ENCODE measurements at places on chromosomes 5 and 9.

- no peak for DNase-seq
Measured at GRCh38 chr9:84339503-84339902, 1.1 kb downstream of the SLC28A3 start.

DNA sequence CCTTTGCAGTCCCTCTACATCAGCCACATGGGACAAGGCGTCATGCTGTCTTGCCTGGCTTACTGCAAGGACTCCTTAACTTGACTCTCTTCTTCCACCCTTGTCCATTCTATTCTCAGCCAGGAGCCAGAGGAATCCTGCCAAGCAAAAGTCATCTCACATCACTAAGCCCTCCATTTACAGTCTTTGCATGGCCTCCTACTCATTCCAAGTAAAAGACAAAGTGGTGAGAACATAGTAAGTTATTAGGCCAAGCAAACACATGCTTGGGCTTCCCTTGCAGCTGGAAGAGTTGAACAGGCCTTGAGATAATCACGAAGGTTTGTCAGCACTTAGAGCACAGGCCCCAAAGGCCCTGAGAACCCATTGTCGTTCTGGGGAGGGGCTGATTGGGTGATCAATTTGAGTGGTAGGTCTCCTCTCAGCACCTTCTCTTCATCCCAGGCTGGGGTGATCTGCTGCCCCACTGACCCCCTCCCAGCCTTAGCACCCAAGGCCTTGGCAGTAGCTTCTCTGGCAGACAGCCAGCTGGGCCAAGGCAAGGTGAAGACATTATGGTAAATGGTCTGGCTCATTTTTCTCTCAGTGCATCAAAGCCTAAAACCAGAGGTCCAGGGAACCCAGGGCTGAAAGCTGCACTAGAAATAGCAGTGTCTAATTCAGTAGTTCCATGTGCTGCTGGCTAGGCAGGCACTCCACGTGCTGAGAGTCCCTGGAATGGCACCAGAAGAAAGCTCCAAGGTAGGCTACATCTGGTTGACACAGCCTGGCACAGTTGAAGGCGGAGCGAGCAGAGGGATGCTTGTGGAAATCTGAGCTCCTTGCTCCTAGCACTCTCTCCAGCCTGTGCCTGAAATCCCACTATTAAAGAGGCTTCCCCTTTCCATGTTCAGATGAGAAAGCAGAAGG, 121.4 kb downstream of the ASTN2 start:
- no peak for DNase-seq

DNA sequence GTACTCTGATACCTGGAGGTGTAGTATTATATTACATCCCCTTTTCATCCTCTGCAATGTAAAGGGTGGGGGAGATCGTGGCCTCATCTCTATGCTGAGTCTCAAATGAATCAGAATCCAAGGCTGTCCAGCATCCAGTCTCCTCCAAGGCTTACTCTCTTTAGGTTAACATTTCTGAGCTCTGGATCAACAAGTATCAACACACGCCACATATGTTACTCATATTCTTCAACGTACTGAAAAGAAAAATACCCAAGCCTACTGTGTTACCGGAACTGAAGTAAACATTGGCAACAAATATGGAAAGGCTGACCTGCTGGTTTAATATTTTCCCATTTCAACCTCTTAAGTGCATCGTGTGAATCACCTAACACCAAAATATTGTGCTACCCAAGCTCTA, 241.8 kb downstream of the GAS1 start:
- DNase-seq = no peak

- no peak for DNase-seq
Measured at GRCh38 chr5:163821142-163821541, 315.7 kb downstream of the MAT2B start.

DNA sequence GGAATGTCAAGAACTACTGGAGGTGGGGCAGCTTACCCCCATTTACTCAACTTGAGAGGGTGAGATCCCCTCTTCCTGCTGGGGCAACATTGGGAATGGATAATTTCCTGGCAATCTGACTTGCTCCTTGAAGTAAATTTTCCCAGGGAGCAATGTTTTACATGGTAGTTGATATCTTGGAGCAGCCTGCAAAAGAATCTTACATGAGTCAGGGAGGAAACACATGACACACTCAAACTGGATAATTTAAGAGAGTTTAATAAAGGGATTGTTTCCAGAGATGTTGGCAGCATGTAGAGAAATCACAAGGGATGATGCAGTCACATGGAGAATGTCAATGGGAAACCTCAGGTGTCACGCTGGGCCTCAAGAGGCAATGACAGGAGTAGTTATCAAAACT, 212.5 kb downstream of the GAS1 start:
- no peak for DNase-seq

DNA sequence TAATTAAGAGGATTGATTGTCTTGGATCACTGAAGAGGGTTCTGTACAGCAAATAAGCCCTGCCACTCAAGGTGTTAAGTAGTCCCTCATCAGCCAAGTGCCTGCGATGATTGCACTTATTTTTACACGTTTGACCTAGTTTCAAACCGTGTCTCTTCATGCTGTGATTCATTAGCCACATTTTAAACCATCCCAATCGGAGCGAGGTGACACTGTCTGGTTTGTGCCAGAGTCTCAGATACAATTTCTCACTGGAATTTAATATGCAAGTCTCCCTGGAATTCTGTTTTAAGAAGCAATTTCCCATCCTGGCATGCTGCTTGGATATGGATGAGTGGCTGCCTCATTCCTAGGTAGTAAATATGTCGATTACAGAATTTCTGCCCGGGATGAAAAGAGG, 1.6 kb downstream of the INSYN2B start:
- DNase-seq = no peak

DNA sequence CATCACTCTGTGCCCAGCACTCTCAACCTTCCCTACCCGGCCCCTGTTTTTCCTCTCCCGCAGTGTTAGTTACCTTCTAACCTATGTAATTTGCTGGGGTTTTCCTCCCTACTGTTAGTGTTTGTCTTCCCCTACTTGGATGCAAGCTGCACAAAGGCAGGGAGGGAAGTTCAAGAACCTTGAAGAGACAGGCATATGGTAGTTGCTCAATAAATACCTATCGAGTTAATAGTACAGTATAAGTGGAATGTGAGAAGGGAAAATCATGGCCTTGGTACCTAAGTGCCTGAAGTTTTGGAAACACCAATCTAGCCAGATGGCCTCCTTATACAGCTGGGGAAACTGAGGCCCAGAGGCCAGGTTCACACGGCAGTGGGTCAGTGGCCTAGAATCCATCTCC, 24.2 kb downstream of the PDGFRB start:
- DNase-seq = no peak

DNA sequence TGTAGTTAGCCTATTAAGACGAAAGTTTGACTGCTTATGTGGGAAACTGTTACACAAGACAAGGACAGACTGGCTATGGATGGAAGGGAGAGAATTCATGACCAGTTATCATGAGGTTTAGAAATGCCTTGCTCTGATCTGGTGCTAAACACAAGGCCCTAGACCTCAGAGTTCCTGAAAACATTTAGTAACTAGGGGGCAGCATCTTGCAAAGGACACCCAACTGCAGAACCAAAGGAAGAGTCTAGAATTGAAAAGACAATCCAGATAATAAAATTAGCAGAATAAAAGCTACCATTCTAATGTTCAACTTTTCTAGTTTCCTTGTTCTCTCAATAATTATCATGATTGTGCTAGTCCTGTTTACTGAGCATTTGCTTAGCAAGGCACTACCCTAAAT, 130.5 kb upstream of the GPR151 start:
- DNase-seq = no peak

Measured in neuronal stem cell (in vitro differentiated cells).